Stimulated activated naive CD4-positive, alpha-beta T cell treated with Interleukin-2 at 50 U/mL for 16 hours (primary cell): ENCODE measurements at places on chromosomes 6 and 20.

DNA sequence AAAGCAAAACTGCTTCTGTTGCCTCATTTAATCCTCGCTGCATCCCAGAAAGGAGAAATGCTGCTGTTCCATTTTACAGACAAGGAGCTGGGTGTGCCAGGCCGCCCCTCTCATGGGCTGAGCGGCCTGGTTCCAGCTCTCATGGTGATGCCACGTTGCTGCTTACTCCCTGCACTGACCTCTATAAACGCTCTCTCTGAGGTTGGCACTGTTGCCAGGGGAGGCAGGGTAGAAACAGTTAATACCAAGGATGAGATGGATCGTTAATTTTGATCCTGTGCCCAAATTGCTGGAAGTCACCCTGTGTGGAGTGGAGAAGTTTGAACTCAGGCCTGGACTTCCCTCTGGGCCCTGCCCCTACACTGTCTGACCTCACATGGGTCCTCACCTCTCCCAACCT is 25.6 kb downstream of the SIRPA start:
- no peak for DNase-seq

DNA sequence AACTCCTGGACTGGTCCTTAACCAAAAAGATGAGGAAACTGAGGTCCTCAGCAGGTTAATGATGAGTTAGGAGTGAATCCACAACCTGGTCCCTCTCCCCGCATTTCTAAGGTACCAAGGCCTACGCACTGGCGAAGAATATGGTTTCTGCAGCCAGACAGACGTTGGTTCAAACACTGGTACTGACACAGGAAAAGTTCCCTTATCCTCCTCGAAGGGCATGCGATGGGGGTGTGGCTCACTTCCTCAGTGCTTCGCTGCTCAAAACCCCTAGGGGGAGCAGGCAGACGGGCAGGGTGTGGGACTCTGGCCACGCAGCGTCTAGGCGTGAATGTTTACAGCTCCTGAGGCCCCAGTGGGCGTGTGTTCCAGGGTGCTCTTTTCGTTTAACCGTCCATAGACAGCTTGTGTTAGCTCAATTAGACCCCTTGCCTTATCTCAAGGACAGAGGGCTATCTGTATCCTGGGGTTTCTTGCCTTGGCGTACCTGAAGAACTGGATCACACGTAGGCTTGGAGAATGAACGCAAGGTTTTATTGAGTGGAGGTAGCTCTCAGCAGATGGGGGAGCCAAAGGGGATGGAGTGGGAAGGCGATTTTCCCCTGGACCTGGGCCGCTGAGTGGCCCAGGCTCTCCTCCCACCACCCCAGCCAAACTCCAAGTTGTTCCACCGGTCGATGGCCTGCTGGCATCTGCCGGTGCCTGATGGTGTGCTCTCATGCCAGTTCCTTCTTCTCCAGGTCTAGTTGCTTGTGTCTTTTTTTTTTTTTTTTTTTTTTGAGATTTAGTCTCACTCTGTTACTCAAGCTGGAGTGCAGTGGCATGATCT is 31.8 kb upstream of the PTPN1 start:
- peak; percentile 70 for DNase-seq

- no peak for DNase-seq
These were observed 257.8 kb downstream of the CDC5L start for GRCh38 chr6:44645276-44645675.

DNA sequence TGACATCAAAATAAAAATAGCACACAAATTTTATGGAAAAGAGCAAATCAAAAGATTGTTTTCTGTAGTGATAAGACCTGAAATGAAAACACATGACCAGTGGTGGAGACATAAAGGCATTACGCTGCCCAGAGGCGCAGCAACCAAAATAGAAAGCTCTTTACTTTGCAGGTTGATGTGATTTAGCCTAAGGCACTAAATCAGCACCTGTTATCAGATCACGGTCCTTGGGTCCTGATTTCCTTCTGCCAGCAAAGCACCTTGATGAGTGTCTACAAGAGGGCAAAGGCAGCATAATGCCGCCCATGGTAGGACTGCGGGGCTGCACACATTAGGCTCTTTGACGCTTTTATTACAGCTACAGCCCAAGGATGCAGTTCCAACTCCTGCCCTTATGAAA is 19.3 kb upstream of the RAMACL start:
- DNase-seq = no peak

DNA sequence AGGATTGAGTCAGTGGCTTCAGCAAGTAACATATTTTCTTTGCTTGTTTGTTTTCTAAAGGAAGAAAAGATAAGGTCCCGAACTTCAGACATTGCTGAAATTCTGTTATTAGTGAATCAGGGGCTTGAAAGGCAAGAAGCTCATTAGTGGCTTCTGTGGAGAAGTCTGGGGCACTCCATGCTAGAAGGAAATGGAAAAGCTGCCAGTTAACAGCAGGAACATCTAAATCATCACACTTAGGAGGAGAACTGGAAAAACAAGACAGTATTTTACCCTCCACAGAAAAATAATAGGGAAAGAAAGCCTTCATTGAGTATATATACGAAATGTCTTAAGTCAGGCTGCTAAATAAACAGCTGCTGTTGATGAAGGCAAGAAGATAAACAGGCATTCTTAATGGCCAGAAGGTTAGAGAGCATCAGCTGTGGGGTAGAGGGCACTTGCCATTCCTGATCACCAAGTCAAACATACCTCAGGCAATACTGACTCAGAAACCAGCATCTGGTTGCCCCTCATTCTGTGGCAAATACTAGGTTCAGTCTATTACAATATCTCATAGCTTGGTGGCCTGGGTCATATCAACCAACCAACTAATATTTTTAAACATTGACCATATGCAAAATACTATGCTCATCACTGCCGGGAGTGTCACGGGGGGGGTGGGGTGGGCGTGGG is 143.2 kb upstream of the TENT5A start:
- no peak for DNase-seq

GRCh38 chr6:36019167-36019566 is 5.3 kb downstream of the SLC26A8 start:
- no peak for DNase-seq

DNA sequence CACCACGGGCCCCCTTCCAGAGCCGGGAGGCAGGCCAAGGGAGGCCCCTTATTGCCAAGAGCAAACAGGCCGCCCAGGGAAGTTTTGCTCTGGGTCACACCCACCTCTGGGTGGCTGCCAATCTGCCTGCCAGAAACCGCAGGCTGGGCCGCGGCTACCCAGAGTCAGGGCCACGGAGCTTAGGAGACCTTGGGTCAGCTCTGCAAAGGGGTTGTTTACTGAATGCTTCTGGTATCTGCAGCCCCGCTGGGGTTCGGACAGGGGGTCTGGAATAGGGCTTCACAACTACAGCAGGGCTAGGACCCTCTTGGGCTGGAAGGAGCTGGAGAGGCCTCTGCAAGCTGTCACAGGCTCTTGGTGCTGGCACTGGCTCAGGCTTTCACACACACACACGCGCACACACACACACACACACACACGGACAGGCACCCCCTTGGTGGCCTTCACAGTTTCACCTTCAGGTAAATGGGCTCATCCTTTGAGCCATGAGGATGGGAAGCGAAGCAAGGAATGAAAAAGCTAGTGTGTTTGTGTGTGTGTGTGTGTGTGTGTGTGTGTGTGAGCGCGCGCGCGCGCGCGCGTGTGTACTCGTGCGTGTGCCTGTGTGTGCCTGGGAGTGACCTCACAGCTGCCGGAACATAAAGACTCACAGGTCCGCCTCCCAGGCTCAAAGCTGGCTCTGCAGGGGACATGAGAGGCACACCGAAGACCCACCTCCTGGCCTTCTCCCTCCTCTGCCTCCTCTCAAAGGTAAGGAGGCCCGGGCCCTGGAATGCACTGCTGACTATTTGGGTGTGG is at the start of gene CCN5:
TSS of gene CCN5 (plus strand) at position 669 of the 798 bp plus-strand sequence. CDS start at position 691, 22 bp downstream.
- no peak for DNase-seq
